ENCODE measurements at places on chromosomes 12 and 14. TPM values are rescaled to one million over a fixed set of nuclear protein-coding genes. Genes with fewer than 3 reads are reported as not detected.

Gene DIO3
- 4.9 TPM for total RNA-seq

Gene FMNL3
- 21.1 TPM for total RNA-seq

Gene OTUB2
- 3.0 TPM for total RNA-seq

Gene CIDEB
- 11.1 TPM for total RNA-seq

Gene CMKLR1
- total RNA-seq = 0.50 TPM

Gene APOF
- not detected for total RNA-seq

Gene SOAT2
- total RNA-seq = 1.9 TPM

Gene CCDC177
- total RNA-seq = 3.4 TPM

Gene WNK1
- total RNA-seq = 209 TPM

Gene OR6C68
- total RNA-seq = not detected

DNA sequence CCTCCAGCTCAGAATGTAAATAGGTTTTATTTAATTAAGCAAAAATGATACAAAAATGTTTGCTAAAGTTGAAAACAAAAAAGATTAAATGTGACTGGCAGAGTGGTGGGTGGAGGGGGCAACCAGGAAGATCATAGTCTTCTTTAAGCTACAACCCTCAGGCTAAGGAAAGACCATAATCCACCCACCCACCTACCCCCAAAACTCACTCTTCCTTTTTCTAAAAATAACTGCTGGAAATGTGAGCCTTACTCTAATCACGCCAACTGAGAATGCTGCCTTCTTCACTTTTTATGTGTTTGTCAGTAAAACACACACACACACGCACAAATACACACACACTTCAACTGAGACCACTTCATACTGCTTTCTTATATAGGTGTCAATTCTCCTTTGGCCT is 230.0 kb upstream of the EGLN3 start:
- DNase-seq = no peak
- H3K4me3 ChIP-seq = no peak overlapping the region
- H3K36me3 ChIP-seq = no peaks in the 10 kb centered on the region
- H3K27ac ChIP-seq = peak overlapping the region; percentile 35
- peaks cover 4% of the 10 kb centered on the region for H3K27me3 ChIP-seq
- H3K4me1 ChIP-seq = peaks cover 34% of the 10 kb centered on the region

DNA sequence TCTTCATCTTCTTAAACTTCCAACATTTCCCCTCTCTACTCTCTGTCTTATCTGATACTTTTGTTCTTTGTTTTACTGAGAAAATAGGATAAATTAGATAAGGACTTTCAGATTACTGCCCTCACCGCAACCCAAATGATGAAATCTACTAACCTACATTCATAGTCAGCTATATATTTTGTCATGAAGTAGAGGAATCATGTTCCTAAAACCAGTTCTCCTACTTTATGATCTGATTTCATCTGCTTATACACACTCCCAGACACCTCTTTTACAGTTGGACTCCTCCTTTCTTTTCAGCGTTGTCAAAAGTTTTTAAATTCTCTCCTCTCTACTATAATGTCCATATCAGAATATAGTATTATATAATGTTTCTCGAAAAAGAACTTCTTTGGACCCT is 29.7 kb downstream of the MGAT4C start:
- peaks cover 9% of the 10 kb centered on the region for H3K36me3 ChIP-seq
- DNase-seq = no peak
- peak overlapping the region; percentile 79 for H3K27ac ChIP-seq
- peak overlapping the region; percentile 71 for H3K4me3 ChIP-seq

DNA sequence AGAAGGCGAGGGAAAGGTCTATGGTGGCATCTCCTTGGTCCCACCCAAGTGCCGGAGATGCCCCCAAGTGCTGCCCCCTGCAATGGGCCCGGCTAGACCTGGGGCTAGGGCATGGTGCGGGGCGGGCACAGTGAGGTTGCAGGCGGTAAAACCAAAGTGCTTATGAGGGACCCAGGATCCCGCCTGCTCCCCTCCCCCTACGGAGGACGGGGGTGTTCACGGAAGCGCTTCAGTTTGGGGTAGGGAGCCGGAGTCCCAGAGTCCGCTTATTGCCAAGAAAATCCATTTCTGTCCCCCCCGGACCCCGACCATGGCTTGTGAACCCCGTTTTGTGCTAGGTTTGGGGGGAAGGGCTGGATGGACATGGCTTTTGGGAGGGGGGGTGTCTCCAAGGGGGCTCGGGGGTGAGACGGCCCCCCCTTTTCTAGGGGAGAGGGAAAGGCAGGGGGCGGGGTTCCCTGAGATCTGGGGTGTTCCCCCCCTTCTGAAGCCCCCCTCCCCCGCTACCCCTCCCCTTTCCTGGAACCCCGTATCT is 5.4 kb upstream of the GPR84 start:
- no peak for DNase-seq
- peaks cover 4% of the 10 kb centered on the region for H3K36me3 ChIP-seq
- peaks cover 8% of the 10 kb centered on the region for H3K27me3 ChIP-seq
- no peak overlapping the region for H3K27ac ChIP-seq
- peak overlapping the region; percentile 73 for H3K4me3 ChIP-seq

DNA sequence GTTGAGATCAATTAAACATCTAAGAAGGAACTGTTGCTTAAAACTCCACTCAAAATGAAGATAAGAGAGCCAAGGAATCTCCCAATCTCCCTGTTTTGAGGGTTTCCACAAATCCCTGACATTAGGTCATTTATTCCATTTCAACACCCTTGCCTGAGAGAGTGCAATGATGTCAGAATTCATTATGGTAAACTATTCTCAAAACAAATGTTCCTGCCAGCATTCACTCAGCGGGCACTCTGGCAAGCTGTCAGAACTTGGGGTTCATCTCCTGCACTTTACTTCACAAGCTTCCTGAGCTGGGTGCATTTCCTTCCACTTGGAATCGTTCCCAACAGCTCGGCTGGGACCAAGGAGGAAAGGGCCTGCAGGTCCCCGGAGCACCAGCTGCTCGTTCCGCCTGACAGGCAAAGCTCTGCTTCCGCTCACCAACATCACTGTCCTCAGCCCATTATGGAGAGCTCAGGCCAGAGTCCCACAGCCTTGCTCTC is 117.8 kb downstream of the TTC7B start:
- H3K27ac ChIP-seq = no peak overlapping the region
- peaks cover 5% of the 10 kb centered on the region for H3K36me3 ChIP-seq
- no peak overlapping the region for H3K4me3 ChIP-seq
- DNase-seq = no peak
- no peaks in the 10 kb centered on the region for H3K27me3 ChIP-seq

DNA sequence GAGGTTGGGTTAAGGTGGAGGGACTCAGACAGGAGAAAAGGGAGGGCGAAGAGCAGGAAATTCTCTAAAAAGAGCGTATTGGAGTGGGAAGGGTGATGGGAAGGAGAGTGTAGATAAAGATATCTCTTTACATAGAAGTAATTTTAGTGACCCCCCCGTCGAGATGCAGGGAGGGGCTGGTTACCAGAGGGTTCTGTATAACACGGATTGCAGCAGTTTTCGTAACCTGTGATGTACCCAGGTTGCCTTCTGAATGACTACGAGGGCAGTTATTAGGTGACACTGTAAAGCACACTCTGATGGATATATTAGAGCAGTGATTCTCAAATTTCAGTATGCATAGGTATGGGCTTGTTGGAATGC is 443 bp downstream of the DNAL1 start:
- no peaks in the 10 kb centered on the region for H3K27me3 ChIP-seq
- H3K36me3 ChIP-seq = no peaks in the 10 kb centered on the region
- peak overlapping the region; percentile 79 for H3K27ac ChIP-seq
- DNase-seq = no peak
- peak overlapping the region; percentile 98 for H3K4me3 ChIP-seq

- no peak for DNase-seq
- H3K4me1 ChIP-seq = peaks cover 23% of the 10 kb centered on the region
- peaks cover under 1% of the 10 kb centered on the region for H3K36me3 ChIP-seq
- H3K4me3 ChIP-seq = peak overlapping the region; percentile 50
Observed at GRCh38 chr12:75877763-75878621, 153.6 kb downstream of the PHLDA1 start.

- no peaks in the 10 kb centered on the region for H3K27me3 ChIP-seq
- H3K36me3 ChIP-seq = peaks cover 4% of the 10 kb centered on the region
- H3K27ac ChIP-seq = no peak overlapping the region
Observed at GRCh38 chr12:104478396-104479122, 21.8 kb downstream of the CHST11 start.

DNA sequence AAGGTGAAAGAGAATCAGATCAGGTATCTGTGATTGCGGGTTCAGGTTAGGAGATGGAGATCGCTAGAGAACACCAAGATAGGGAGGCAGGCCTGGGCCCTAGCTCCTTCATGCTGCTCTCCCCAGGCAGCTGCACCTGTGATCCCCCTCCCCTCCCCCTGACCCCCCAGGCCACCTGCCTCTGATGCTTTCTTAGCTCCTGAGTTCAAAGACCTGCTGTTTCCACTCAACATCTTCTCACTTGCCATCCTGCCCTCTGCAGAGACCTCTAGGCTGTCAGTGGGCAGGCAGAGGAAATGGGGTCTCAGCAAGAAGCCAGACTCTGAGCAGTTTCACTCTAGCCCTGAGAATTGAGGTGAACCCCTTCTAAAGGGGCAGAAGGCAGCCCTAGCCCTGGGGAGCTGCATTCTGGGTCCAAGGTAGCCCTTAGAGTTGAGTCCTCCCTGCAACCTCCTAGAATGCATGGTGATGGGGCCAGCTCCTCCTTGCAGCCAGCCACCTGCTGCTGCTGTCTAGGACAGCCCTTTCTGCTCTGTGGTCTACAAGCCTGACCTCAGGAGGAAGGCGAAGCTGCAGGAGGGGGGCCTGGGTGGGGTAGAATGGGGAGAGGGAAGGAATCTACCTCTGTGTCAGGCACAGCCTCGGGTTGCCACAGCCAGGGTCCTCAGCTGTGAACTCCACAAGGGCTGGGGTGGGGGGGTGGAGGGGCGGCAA is 6.4 kb upstream of the SLC48A1 start:
- H3K27me3 ChIP-seq = peaks cover 3% of the 10 kb centered on the region
- H3K27ac ChIP-seq = no peak overlapping the region
- no peak overlapping the region for H3K4me3 ChIP-seq
- H3K36me3 ChIP-seq = no peaks in the 10 kb centered on the region
- DNase-seq = no peak

- no peak for DNase-seq
- no peaks in the 10 kb centered on the region for H3K36me3 ChIP-seq
Observed at GRCh38 chr14:72554401-72554800, 339.5 kb downstream of the DPF3 start.

DNA sequence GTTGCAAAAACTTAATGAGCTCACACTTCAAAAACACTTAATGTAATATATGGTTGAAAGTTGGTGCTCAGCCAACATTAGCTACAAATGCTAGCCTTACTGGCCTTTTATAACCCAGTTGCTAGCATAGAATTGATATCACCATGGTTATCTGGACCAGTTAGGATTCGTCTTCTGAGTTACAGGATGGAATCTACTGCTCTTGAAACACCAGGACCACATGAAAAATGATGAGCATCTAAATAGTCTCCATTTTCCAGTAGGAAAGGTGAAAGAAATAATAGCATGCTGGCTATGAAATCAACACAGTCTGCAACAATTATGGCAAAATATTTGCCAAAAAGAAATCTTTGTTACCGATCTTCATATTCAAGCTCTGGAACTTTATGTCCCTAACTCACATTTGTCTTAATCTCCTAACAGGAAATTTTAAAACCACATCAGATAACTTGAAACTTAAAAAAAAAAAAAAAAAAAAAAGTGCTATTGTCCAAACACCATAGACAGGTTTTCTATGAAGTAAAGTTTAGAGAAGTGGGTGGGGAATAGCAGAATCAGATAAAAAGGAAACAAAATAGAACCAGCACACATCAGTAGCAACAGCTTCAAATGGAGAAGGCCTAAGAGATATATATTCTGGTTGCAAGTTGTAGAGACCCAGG is 12.6 kb upstream of the CD69 start:
- no peak overlapping the region for H3K27ac ChIP-seq
- no peaks in the 10 kb centered on the region for H3K36me3 ChIP-seq
- H3K27me3 ChIP-seq = no peaks in the 10 kb centered on the region
- no peak overlapping the region for H3K4me3 ChIP-seq

DNA sequence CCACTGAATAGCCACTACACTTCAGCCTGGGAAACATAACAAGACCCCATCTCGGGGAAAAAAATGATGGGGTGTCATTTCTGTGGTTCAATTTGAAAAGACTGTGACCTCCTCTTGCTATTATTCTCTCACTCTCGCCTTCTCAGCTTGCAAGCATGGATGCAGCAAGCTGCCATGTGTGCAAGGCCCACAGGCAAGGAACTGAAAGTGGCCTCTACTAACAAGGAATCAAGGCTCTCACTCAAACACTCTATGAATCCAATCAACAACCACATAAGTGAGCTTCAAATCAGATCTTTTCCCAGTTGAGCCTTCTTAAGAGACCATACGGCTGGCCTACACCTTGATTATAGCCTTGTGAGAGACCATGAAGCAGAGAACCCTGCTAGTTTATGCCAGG is 17.9 kb upstream of the DHRS7 start:
- no peaks in the 10 kb centered on the region for H3K36me3 ChIP-seq
- H3K4me1 ChIP-seq = no peaks in the 10 kb centered on the region
- DNase-seq = no peak
- H3K27me3 ChIP-seq = peaks cover 3% of the 10 kb centered on the region
- no peak overlapping the region for H3K4me3 ChIP-seq

GRCh38 chr12:11717519-11717961 is 68.1 kb downstream of the ETV6 start:
- peaks cover 34% of the 10 kb centered on the region for H3K4me1 ChIP-seq
- H3K27me3 ChIP-seq = no peaks in the 10 kb centered on the region

DNA sequence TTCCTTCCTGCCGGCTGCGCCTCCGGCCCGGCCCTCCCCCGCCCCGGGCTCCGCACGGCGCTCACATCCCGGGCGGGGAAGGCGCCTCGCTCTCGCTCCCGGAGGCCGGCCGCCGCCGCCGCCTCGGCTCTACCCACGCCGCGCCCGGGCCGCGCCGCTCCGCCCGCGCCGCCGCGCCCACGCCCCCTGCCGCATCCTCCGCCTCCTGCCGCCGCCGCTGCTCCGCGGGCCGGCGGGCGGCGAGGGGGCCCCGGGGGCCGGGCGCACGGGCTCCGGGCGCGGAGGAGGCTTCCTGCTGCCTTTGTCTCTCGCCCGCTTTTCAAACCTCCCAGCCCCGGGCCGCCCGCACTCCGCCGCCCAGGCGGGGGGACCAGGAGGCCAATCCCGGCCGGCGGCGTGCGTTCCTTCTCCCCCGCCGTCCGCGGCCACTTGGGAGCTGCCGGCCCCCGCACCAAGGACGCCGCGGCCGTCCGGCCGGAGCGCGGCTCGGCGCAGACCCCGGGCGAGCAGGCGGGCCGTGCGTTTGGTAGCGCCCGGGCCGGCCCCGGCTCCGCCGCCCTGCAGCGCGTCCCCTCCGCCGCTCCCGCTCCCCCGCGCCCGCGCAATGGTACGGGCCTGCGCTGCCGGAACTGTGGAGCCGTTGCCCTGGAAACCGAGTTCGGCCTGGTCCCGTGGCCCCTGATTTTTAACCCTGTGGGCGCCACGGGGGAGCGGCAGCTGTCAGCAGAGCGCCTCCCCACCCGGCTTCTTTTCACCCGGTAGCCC is at the start of gene FBXL14:
Gene FBXL14 (minus strand): TSS at position 321 of the 765 bp plus-strand sequence. CDS start 515 bp downstream, outside the sequence.
- peaks cover 27% of the 10 kb centered on the region for H3K36me3 ChIP-seq
- peak within 1 kb of the TSS; percentile 92 for H3K4me3 ChIP-seq
- peak within 1 kb of the TSS; percentile 92 for H3K27ac ChIP-seq
- peaks cover 28% of the 10 kb centered on the region for H3K4me1 ChIP-seq

GRCh38 chr12:81543621-81544139 is 215.5 kb downstream of the PPFIA2 start:
- H3K4me1 ChIP-seq = no peaks in the 10 kb centered on the region
- no peaks in the 10 kb centered on the region for H3K36me3 ChIP-seq
- H3K4me3 ChIP-seq = no peak overlapping the region
- no peaks in the 10 kb centered on the region for H3K27me3 ChIP-seq
- H3K27ac ChIP-seq = no peak overlapping the region

GRCh38 chr12:21451529-21451928 is 14.1 kb downstream of the PYROXD1 start:
- H3K4me3 ChIP-seq = no peak overlapping the region
- no peak overlapping the region for H3K27ac ChIP-seq
- peaks cover 36% of the 10 kb centered on the region for H3K36me3 ChIP-seq
- no peak for DNase-seq
- H3K4me1 ChIP-seq = no peaks in the 10 kb centered on the region
